Stimulated activated CD4-positive, alpha-beta T cell treated with anti-CD3 and anti-CD28 coated beads, Interleukin-1b, Interleukin-23, amount 100 ng/mL, for 48 hours (primary cell): ENCODE measurements at places on chromosomes 1 and 21.

- DNase-seq = no peak
Measured at GRCh38 chr1:215526147-215526845, 40.8 kb upstream of the KCTD3 start.

GRCh38 chr1:108117945-108118902 lies 81.9 kb downstream of the SLC25A24 start:
- DNase-seq = no peak

DNA sequence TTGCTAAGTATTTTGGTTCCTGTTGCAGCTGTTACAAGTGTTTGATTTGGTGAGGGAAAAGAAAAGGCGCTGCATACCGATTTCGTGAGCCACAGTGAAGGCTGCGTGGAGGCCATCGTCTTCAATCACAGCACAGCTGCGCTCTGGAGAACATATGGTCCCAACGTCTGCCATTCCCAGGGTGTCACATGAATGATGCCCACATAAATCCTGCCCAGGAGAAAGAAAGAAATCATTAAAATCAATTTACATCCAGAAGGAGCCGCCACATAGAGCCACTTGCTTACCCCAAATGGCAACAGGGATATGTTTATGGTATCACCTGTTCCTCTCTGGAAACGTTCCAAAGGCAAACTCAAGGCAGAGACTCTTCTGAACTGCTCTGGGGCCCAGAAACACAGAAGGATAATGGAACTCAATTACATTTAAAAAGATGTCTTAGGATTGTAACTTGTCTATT lies 12.2 kb downstream of the ADAMTS5 start:
- DNase-seq = no peak

DNA sequence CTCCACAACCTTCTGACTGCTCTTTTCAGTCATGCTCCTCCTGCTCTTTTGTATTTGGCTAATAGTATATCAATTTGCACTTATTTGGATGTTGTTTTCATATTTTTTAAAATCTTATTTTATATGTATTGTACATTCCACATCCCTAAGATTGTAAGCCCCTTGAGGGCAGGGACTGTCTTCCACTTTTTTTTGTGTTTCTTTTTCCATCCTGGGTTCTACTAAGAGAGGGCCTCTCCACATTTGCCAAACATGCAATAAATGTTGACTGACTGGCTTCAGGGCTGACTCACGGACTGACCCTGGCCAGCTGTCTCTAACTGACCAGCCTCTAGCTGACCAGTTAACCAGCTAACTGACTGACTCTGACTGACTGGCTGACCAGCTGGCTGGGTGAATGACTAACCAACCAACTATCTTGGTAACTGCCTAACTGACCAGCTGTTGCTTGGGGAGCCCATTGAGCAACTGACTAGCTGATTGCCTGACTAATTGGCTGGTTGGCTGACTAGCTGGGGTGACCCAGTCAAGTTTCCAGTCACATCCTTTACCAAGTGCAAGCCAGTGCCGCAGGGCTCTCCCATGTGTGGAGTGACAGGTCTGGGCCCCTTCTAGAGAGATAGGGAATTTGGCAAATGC lies 16.1 kb downstream of the CSF1 start:
- DNase-seq = no peak

- no peak for DNase-seq
Measured at GRCh38 chr1:184595596-184595995, 159.1 kb downstream of the EDEM3 start.

DNA sequence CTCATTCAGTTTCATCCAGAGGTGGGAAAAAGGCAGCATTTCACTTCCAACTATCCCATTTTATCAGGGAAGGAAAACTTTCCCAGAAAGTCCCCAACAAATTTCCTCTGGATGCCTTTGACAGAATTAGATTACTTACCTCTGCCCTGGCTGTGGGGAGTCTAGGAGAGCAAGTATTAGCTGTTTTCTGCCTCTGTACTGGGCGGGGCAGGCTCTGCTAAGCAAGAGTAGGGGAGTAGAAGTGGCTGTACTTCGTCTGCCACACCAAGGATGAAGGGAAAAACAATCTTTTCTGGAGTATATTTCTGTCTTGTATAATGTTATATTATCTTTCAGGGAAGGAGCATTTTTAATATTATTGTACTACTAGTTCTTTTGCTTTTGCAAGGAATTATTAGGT lies 78.5 kb downstream of the FNBP1L start:
- DNase-seq = no peak

DNA sequence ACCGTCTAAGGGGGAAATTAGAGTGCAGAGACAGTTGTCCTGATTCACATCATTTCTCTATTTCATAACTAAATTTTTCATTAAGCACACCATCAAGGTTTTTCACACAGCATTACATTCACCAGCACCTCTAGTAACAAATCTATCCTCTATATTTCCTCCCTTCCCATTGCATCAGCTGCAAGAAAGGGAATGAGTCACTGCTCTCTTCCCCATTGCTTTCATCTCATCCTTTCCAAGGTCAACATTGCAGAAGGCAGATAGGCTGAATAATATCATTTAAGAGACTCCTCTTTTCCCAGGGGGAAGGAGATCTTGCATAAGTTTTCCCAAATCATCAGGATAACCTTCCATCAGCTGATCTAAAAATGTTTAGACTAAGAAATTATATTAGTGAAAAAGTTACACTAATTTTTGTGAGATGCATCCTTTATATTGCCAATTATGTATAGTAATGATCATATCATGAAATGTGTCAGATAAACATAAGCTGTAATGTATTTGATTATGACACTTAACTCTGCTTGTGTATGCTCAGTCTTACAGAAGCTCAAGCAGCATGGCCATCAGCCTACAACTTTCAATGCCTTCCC lies 4.3 kb downstream of the INTS7 start:
- DNase-seq = no peak

DNA sequence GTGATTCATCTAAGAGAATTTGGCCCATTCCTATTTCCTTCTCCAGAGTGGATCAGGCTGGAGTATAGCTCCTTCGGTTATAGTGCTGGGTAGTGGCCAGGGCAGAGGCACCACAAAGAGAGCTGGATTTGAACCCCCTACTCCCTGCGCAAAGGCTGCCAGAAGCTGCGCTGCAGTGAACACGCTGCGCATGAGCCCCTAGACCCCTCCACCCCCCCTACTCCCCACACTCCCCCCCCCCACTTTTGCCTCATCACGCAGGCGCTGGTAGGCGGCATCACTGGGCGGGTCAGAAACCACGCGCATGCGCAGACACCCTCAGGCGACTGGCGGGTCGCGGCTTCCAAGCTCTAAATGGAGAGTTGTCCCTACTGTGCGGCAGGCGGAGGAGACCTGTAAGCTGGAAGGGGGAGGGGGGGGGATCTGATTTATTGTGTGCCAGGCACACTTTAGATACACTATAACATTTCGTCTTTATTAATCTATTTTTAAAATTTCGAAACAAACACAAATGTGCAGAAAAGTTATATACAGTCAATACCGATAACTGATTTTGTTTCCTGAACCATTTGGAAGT lies 38.7 kb upstream of the HMGN1 start:
- peak; percentile 91 for DNase-seq

DNA sequence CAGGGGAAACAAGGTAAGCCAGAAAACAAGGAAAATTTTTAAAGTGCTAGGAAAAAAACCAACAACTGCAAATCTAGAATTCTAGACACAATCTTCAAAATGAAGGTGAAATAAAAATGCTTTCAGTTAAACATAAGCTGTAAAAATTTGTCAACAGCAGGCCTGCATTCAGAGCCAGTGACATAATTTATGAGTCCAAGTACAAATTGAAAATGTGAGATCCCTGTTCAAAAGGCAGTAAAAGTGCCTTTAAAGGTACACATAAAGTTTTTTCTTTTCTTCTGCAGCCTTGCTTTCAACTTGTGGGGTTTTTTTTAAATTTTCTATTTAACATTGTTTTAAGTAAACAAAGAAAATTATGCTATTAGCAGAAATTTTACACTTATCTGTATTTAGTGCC lies 37.4 kb downstream of the DENND2C start:
- DNase-seq = no peak

DNA sequence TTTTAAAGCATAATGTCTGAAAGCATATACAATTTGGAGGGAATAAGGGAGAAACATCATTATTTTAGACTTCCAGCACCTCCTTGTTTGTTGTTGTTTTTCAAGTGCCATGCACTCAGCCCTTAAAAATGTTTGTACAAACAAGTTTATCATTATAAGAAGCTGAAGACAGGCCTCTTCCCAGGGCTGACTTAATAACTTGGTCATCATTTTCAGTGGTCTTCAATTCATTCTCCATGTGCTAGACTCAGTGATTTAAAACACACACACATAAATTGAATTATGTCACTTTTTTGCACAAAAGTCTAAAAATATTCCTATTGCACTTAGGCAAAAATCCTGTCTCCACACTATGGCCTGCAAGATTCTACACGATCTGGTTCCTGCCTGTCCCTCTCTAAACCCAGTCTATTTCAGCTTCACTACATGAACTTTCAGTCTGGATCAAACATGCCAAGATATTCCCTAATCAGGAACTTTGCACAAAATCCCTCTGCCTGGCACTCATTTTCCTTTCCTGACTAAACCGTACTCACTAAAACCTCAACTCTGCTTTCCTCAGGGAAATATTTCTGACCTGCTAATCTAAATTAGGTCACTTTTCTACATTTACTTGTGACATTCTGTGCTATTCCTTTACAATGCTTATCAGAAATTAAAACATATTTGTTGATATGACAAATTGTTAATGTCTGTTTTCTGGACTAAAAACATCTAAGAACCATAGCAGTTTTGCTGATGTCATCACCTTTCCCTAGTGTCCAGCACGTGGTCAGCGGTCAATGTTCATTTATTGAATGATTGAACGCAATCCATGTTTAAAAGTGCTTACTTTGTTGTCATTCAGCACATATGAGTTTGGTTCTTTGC lies 14.8 kb upstream of the GBP5 start:
- DNase-seq = no peak

- DNase-seq = no peak
Measured at GRCh38 chr1:73979684-73980083, 218.3 kb downstream of the LRRIQ3 start.

DNA sequence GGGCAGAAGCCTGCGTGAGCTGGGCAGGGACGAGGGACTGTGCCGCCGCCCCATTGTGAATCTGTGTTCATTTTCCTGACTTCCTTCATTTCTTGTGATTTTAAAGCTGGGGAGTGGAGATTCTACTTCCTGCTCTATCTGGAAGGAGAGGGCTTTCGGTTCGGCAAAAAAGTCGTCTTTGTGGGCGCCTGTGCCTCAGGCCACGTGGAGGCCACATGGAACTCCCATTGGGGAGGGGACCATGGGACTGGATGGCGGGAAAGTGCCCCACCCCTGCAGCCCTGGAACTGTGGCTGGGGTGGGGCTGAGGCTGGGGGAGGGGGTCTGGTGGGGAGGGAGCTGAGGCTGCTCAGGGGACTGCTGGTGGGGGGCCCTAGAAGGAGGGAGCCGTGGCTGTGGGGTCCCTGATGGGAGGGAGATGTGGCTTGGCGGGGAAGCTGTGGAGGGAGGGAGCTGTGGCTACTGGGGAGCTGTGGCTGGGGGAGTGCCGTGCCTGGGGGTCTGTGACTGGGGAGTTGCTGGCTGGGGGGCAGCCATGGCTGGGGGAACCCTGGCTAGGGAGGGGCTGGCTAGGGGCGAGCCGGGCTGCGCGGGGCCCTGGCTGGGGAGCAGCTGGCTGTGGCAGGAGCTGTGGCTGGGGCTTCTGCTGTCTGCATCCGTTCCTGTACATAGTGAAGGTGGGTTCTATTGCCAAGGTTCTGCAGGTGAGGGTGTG lies 31.5 kb downstream of the COL18A1 start:
- no peak for DNase-seq

DNA sequence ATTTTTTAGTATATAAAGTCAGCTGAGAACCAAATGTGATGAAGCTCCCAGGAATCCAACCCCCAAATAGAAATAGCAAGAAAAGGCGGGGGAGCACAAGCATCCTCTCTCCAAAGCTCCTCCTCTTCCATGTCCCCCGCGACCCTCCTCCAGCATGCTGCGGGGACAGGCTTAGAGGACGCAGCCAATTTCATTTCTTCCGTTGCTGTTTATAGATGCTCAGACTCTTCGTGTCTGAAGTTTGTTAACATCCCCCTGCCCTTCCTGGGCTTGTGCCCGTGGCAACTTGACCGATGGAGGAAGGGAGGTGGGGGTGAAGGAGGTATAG lies 754 bp upstream of the NPPA start:
- no peak for DNase-seq

GRCh38 chr1:92663775-92664174 lies 121.1 kb downstream of the EVI5 start:
- DNase-seq = no peak

- DNase-seq = no peak
Measured at GRCh38 chr1:58454385-58454784, 92.1 kb downstream of the OMA1 start.

DNA sequence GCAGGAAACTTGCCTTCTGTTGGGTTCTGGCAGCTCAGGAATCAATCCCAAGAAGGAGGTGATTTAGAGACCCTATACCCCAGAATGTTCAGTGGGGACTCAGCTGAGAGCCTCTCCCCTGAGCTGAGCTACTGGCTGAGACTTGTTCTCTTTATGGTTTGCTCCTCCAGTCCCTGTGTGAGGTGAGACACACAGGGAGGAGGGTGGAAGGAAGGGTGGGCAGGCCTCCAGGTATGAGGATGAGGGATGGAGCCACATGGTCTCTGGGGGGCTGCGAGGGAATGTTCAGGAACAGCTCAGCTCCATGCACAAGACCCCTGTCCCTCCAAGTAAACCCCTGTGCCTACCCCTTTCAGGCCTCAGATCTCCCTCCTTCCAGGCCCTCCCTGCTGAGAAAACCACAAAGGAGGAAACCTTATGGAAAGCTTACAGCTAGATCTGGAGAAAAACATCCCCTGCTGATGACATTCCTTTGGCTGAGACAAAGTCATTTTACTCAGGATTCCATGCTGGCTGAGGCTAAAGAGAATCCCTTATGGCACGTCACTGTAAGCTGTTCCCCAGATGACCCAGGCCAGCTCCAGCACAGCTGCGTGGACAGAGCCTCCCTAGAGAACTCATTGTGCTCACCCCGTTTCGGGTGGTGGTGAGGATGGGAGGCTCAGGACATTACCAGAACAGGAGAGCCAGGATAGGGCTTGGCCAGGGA lies 91.5 kb upstream of the IPO9 start:
- no peak for DNase-seq

DNA sequence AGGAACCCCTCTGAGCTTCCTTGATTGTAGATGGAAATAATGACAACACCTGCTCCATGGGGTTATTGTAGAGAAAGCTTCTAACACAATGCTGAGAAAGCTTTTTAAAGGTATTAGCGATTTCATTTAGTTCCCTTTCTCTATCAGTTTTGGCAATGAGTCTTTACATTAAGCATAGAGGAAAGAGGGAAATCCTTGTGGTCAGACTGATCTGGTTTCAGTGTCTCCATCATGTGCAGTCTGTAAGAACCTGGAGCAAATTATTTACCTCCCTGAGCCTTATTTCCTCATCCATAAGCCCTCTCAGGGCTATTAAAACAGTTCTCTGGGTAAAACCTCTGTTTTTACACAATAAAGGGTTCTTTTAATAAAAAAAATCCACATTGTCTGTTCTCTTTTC lies 87.5 kb downstream of the FGGY start:
- DNase-seq = no peak

GRCh38 chr21:35229290-35229689 lies 180.2 kb upstream of the RUNX1 start:
- no peak for DNase-seq
